ENCODE measurements at places on chromosomes 12 and 14.

- no peak for DNase-seq
These were observed 151.1 kb upstream of the PKP2 start for GRCh38 chr12:33047666-33048065.

- no peak for DNase-seq
These were observed 11.0 kb downstream of the OR6S1 start for GRCh38 chr14:20630340-20631022.

DNA sequence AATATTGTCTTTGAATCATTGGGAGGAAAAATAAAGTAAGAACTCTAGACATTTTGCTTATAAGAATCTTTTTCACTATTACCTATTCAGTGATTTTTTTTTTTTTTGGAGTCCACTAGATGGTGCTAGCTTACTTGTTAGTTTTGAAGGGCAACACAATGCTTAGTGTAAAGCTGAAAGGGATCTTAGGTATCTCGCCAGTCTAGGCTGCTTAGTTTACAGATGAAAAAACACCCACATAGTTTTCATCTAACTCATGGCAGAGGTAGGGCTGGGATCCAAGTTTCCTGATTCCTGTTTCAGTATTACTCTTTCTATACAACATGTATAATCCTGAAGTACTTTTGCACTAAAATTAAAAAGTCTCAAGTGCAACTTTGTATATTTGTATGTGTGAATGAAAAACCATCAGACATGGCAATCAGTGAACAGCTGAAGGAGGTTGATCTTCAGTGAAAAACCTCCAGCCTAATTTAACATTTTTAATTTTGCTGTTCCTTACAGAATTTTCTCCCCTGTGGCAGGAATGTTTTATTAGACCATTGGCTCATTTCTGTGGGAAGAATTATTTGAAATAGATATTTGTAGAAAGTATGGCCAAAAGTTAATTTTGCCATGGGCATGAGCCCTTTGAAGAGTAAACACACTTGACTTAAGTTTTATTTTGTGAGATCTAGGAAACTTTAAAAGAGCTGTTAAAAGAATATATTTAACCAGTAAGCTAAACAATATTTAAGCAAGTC, 40.7 kb downstream of the LRRIQ1 start:
- DNase-seq, result peak; percentile 90

- DNase-seq, result peak; percentile 84
These were observed 13.9 kb upstream of the ATP2A2 start for GRCh38 chr12:110266980-110267620.

DNA sequence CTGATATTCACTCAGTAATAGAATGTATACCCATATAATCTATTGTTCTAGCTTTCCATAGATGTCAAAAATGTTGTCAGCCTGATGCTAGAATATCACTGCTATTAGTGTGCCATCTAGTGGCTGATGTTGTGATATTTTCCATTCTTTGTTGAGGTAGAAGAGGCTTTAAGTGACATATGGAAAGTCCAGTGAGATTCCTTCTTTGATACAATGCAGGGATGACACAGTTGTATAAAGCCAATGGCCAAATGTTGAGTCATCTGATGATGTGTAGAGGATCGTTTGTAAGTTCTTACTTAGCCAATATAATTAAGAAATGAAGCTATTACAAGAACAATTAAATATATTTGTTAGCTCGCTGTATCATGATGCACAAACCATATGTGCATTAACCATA, 58.1 kb upstream of the PCED1B start:
- peak; percentile 82 for DNase-seq

DNA sequence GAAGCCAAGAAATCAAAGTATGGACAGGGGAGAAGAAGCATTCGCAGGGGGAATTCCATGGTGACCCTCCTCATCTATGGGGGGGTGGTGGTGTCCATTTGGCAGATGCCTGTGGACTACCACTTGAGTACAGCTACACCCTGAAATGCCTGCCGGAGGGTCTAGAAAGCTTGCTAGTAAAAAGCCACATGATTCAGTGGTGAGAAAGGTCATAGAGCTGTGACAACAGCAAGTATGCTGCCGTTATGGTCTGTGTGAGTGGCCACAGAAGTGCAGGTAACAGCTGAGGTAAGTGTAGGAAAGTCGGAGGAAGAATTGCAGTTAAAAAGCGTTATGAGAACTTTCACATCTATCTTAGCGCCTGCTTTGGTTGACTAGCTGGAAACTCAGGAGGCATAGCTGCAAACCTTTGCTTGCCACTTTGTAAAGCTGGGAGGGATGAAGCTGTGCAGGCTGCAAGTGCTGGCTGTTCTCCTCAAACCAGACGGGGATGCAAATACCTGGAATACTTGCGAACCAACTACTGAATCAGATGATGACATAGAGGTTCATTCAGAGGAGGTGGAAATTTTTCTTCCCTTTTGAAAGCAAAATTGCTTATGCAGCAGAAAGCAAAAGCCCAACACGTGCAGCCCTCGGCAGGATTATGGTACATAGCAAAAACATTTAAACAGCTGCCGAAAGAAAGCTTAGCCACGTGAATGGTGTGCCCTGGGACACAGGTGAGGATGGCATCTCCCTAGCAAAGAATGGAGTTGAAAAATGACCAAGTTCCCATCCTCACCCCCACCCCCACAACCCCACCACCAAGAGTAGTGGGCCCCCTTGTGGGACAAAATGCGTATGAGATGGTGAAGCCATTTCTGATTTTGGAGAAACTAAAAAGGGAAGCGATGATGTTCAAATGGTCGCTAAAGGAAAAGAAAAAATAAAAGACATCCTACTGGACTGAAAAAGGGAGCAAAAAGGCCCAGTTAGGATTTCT, 287.0 kb downstream of the RERGL start:
- DNase-seq, result no peak

GRCh38 chr12:5771756-5772155, 173.3 kb downstream of the ANO2 start:
- no peak for DNase-seq

- no peak for DNase-seq
These were observed 14.7 kb downstream of the MMAB start for GRCh38 chr12:109558374-109559199.

GRCh38 chr12:31732926-31733548, 4.2 kb upstream of the AMN1 start:
- peak; percentile 92 for DNase-seq

DNA sequence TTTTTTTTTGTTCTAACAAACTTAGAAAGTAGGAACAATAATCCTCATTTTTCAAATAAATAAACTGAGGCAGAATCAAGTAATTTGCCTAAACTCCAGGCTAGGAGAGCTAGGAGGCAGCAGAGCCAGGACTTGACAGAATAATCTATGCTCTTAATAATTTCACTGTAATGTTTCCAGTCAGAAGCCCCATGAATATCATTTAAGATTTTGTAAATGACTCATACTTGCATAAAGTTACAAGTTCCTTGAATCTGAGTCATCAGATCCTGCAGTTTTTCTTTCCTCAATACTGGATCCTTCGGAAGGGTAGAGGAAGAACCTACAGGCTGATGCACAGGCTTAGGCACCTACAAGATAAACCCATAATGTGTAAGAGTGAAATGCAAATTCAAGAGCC, 29.0 kb downstream of the CAPRIN2 start:
- DNase-seq, result peak; percentile 11

GRCh38 chr12:1993341-1993740, 10.9 kb downstream of the DCP1B start:
- DNase-seq, result peak; percentile 94

DNA sequence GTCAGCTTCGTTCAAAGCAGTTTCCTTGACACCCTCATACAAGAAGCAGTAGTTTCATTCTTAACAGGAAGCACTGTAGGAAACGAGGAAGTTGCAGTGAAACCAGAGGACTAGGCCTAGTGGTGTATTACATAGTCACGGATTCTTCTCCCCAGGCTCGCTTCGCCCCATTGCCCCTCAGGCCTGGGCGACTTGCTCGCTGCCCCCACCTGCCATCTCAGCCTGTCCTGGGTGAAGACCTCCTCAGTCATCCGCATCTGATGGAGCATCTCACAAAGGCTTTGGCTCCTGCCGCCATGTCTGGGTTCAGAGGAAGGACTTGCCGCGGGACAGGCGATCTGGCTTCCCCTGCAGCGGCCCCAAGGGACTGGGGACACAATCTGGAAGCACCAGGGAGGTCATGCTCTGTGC, 93.5 kb downstream of the LMNTD1 start:
- DNase-seq, result no peak

GRCh38 chr14:64507376-64508156, 3.0 kb downstream of the ZBTB1 start:
- no peak for DNase-seq

GRCh38 chr14:106848330-106849121, 1322.1 kb downstream of the TMEM121 start:
- peak; percentile 74 for DNase-seq

DNA sequence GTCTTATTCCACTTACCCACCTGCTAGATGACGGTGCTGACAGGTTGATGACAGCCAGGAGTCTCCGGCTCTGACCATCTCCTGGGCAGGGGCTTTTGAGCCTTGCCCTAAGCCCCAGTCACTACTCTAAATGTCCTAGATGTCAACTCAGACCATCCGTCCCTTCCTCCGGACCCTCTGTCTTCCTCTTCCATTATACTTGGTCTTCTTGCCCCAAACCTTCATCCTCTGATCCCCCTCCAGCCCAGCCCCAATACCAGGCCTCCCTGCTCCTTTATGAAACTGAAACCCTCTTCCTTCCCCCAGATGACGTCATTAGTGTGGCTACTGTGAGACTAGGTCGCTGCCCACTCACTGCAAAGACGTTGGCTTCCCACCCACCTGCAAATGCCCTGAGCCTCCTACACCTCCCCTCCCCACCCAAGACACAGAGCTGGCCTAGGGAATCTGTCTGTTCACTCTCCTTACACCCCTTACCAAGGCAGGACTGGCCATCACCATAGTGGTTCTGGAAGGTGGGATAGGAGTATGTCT, 10.1 kb downstream of the KRT71 start:
- no peak for DNase-seq

DNA sequence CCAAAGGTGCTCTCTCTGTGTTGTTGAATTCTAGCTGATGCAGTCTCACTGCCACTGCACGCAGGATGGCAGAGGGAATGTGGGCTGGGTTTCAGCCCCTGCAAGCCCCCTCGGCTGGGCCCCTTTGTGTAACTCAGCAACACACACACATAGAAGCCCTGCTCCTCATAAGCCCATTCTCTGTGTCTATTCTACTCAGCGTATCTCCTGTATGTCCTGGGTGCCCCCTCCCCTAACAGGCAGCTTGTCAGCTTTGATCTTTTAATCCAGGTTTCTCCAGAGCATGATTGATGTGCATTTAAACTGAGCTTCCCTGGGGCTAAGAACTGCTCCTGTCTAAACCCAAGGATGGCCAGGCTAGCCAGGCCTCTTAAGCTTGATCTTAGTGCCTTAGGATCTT, 43.0 kb downstream of the SRRM4 start:
- DNase-seq, result no peak

- no peak for DNase-seq
These were observed 7.4 kb upstream of the KRT2 start for GRCh38 chr12:52659395-52659794.

GRCh38 chr14:84584511-84584910, 945.4 kb upstream of the FLRT2 start:
- DNase-seq, result no peak

- DNase-seq, result no peak
These were observed 131.3 kb downstream of the PTPRO start for GRCh38 chr12:15453613-15454012.

DNA sequence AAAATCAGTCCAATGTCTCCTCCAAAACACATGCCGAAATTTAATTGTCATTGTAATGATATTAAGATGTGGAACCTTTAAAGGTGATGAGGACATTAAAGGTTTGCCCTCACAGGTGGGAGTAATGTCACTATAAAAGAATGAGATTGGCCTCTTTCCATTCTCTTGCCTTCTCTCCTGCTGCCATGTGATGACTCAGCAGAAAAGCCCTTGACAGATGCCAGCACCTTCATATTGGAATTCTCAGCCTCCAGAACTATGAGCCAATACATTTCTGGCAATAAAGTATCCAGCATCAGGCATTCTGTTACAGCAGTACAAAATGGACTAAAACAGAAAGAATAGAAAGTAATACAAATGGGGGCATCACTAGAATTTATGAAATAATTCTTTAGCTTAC, 609.7 kb downstream of the SLC16A7 start:
- peak; percentile 42 for DNase-seq

GRCh38 chr12:11171969-11172675, 1.1 kb downstream of the SMIM10L1 start:
- no peak for DNase-seq

GRCh38 chr14:100256339-100256895, 17.5 kb downstream of the YY1 start:
- DNase-seq, result no peak

DNA sequence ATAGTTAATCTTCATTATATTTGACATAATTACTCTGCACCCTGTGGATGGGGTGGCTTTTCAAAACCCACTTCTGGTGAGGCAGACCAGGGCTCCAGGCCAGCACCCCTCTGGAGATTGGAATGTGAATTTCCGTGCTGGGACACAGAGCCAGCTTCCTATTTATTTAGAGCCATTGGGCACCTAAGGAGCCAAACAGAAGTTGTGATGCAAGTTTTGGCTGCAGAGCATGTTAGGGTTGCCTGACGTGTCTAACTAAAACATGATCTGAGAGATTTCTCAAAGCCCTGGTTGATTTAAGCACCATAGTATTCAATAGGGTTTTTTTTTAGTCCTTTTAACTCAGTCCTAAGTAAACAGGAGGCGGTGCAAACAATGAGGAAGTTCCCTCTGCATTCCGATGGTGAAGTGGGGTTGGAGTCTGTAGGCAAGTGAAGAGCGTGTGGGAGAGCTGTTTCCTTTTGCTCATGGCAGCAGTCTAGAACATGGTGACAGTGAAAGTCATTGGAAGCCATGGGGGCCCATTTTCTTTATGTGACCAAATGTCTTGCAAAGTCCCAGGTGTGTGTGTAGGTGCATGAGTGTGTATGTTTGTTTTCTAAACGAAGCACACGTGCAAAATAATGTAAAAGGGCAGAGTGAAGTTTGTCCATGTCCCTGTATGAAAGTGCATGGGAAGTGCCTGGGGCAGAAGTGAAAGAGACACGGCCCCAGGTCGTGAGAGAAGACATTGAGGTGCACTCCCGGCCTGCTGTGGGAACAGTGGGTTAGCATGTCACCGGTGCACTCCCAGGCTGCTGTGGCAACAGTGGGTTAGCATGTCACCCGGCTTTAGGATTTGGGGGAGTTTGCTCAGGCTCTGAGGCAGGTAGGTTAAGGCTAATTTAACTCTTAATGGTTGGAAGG, 117.7 kb downstream of the PRKCH start:
- peak; percentile 72 for DNase-seq

GRCh38 chr12:111616177-111616623, 17.1 kb upstream of the ATXN2 start:
- no peak for DNase-seq

- DNase-seq, result no peak
These were observed 358.2 kb downstream of the FUT8 start for GRCh38 chr14:65770681-65771080.

- DNase-seq, result no peak
These were observed 5.7 kb upstream of the ALX1 start for GRCh38 chr12:85274315-85274651.

GRCh38 chr12:90905691-90906370, 49.1 kb downstream of the CCER1 start:
- no peak for DNase-seq

GRCh38 chr14:85482552-85482951, 47.4 kb upstream of the FLRT2 start:
- no peak for DNase-seq

GRCh38 chr14:23352506-23353432, at the start of gene SLC22A17:
SLC22A17 (minus strand) TSS chr14:23352887.
- DNase-seq, result peak; percentile 71
